ENCODE measurements at places on chromosomes 13 and 19. TPM values are rescaled to one million over a fixed set of nuclear protein-coding genes. Genes with fewer than 3 reads are reported as not detected.
A peak's percentile ranks its signal among the peaks of the same experiment; 100 is the strongest.

The PROZ gene
- not detected for total RNA-seq

GRCh38 chr13:22024381-22024994 is 353.6 kb downstream of the FGF9 start:
- no peak for DNase-seq
- no peak overlapping the region for H3K4me3 ChIP-seq
- H3K27ac ChIP-seq = no peak overlapping the region
- H3K36me3 ChIP-seq = no peaks in the 10 kb centered on the region
- no peaks in the 10 kb centered on the region for H3K4me1 ChIP-seq

- no peaks in the 10 kb centered on the region for H3K36me3 ChIP-seq
- peaks cover 4% of the 10 kb centered on the region for H3K4me1 ChIP-seq
- no peak overlapping the region for H3K4me3 ChIP-seq
- H3K27me3 ChIP-seq = peaks cover 84% of the 10 kb centered on the region
- DNase-seq = no peak
- no peak overlapping the region for H3K27ac ChIP-seq
These were observed 1.3 kb downstream of the NFIX start for GRCh38 chr19:12996406-12997094.

GRCh38 chr19:20044663-20045062 is 5.4 kb upstream of the ZNF682 start:
- no peak for DNase-seq
- no peaks in the 10 kb centered on the region for H3K36me3 ChIP-seq
- no peak overlapping the region for H3K4me3 ChIP-seq

DNA sequence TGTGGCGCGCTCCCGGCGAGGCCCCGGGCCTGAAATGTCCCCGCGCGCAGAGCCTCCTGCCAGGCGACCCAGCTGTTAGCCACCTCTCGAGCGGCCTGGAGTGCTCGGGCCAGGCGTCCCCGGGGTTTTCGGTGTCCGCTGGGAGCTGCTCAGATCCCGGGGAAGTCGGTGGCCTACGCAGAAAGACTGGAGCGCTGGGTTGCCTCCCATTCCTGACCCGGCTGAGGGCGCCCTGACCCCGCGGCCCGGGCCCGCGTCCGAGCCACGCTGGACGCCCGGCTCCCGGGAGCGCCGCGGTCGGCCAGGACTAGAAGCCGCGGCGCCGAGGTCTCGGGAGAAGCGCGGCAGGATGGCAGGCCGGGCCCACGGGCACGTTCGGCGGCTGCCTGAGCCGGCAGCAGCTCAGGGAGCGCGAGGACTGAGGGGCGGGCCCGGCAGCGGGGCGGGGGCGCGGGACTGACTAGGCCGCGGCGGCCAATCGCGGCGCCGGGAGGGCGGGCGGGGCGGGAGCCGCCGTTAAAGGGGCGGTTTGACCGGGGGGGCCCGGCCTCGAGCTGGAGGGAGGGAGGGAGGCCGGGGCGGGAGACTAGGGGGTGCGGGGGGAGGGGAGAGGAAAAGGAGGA is 1.3 kb upstream of the ZIC2 start:
- peaks cover 70% of the 10 kb centered on the region for H3K27me3 ChIP-seq
- H3K36me3 ChIP-seq = no peaks in the 10 kb centered on the region
- peak overlapping the region; percentile 31 for H3K4me3 ChIP-seq
- peaks cover 1% of the 10 kb centered on the region for H3K4me1 ChIP-seq

The CEBPA gene
- total RNA-seq = 12.3 TPM

The RTBDN gene
- total RNA-seq = not detected

The RNU6-9 gene
- total RNA-seq = not detected

The GGN gene
- 2.8 TPM for total RNA-seq

Measured in progenitor cell of endocrine pancreas (in vitro differentiated cells).